M059J (cell line): ENCODE measurements at places on chromosomes 4 and X. TPM values are rescaled to one million over a fixed set of nuclear protein-coding genes. Genes with fewer than 3 reads are reported as not detected.

RENBP gene
- total RNA-seq: not detected in 2 replicates

KLB gene
- total RNA-seq: not detected in 2 replicates

GSTCD gene
- 13.7 and 15.4 TPM in 2 replicates for total RNA-seq

ZDHHC9 gene
- 44.1 and 52.3 TPM in 2 replicates for total RNA-seq

LRBA gene
- 14.0 and 28.9 TPM in 2 replicates for total RNA-seq

LUZP4 gene
- total RNA-seq: not detected in 2 replicates

SRPX gene
- total RNA-seq: 39.0 and 45.2 TPM in 2 replicates

KLHL13 gene
- 4.2 and 4.6 TPM in 2 replicates for total RNA-seq

P2RY4 gene
- total RNA-seq: 0.15 TPM in 1 of 2 replicates, not detected in the other

THOC2 gene
- total RNA-seq: 64.6 and 111 TPM in 2 replicates

HELQ gene
- total RNA-seq: 5.9 and 13.1 TPM in 2 replicates

- DNase-seq: peak; percentile 63
Observed at GRCh38 chr4:166972071-166972470, 262.2 kb downstream of the SPOCK3 start.

DNA sequence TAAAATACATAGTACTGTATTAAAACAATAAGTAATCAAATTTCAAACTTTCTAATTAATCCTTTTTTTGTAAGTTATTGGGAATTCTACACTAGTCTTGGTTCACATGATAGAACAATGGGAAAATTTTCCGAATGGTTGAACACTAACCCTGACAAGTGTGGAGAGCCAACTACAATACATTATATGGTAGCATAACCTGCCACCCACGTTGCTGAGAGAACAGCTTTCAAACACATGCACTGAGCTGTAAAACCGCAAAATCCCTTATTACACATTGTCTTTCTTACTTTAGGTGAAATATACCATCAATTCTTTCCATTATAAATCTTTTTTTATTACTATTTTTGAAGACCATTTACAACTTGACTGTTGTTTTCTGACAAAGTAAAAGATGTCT is 54.7 kb downstream of the ANAPC10 start:
- no peak for DNase-seq

- DNase-seq: no peak
Observed at GRCh38 chrX:30525732-30526131, 51.8 kb downstream of the TASL start.

DNA sequence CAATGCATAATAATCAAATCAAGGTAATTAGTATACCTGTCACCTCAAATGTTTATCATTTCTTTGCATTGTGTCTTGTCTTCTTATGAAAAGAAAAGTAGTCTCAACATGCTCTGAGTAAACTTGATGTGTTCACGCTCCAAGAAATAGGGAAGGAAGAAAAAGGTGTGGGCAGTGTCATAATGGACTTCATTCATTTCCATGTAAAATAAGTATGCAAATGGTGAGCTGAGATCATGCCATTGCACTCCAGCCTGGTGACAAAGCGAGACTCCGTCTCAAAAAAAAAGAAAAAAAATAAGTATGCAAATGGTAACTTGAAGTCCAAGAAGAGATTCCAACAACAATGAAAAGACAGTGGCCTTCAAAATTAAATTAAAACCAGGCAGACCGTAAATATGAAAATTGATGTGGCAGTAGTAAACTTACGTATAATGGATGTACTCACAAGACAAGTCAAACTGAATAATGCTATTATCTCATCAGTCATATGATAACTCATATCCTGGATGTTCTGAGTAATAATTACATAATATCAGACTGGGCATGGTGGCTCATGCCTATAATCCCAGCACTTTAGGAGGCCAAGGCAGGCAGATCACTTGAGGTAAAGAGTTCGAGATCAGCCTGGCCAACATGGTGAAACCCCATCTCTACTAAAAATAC is 6.0 kb upstream of the CWH43 start:
- no peak for DNase-seq

DNA sequence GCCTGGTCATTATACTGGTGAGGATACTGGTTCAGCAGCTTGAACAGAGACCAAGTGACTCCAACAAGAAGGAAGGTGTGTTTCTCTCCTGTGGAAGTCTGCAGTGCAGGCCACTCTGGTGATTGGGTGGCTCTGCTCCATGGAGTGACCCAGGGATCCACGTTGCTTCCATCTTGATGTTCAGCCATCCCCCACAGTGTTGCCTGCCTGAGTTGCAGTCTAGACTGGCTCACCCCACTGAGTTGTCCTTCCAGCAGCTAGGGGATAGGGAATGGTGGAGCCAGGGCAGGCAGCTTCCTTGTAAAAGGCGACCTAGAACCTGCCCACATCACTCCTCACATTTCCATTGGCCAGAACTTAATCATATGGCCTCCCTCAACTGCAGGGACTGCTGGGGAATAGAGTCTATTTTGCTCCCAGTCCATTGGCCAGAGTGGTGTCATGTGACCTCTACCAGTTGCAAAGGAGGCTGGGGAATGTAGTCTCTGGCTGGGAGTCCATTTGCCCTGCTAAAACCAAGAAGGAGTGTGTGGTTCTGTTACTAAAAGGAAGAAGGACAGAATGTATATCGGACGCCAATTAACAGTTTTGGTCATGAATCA is 8.0 kb downstream of the MAN2B2 start:
- DNase-seq: peak; percentile 41

GRCh38 chrX:39318506-39319343 is 517.5 kb downstream of the MID1IP1 start:
- no peak for DNase-seq

DNA sequence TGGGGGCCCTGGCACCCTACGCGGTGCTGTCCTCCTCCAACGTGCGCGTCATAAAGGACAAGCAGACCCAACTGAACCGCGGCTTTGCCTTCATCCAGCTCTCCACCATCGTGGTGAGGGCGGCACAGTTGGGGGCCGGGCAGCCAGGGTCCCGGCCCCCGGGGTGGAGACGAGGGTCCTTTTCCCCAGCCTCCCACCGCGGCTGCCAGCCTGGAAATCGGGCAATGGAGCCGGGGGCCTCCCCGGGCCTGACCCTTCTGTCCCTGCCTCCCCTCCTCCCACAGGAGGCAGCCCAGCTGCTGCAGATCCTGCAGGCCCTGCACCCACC is 13.7 kb upstream of the UBA1 start:
- no peak for DNase-seq

DNA sequence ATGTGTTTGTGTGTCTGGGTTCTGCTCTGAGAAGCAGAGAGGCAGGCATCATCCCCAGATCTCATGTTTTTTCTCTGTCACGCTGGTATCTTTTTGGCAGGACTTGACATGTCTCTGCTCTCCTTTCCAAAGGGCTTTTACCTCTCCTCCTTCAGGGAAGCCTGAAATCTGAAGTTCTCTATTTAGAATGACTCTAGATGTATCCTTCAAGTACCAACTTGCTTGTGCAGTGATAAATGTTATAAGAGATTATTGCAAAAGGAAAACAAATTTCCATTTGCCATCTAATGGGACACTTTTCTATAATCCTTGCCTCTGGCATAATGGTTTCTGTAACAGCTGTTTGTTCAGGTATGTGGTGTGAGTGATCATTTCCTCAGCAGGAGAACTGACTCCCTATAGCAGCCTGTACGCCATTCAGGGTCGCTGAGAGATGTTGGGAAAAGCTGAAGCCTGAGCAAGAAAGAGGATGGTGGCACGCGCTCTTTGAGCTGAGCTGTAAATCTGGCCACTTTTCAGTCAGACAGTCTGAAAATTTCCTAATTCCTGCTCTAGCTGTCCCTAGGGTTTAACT is 72.5 kb downstream of the CNGA2 start:
- no peak for DNase-seq

DNA sequence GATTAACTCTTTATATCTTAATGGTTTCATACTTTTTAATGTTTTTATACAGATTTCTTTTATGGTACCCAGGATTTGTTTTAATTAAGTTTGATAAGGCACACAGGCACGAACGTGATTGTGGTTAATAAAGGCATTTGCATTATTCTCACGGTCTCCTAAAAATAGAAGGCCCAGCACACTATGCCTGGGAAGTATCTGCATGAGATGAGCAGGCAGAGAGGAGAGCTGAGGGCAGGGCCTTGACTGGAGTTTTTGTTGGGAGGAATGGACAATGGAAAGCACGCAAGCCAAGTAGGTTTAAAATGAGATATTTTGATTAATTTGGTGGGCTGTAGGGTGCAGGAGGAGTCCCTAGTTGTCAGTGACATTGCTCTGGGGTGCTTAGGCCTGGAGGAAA is 1714.3 kb upstream of the PCDH7 start:
- DNase-seq: no peak

GRCh38 chr4:25821899-25822298 is 40.9 kb downstream of the SEL1L3 start:
- no peak for DNase-seq

GRCh38 chrX:11533199-11533651 is 132.5 kb downstream of the ARHGAP6 start:
- peak; percentile 80 for DNase-seq

- no peak for DNase-seq
Observed at GRCh38 chr4:85154591-85154990, 188.1 kb upstream of the WDFY3 start.

DNA sequence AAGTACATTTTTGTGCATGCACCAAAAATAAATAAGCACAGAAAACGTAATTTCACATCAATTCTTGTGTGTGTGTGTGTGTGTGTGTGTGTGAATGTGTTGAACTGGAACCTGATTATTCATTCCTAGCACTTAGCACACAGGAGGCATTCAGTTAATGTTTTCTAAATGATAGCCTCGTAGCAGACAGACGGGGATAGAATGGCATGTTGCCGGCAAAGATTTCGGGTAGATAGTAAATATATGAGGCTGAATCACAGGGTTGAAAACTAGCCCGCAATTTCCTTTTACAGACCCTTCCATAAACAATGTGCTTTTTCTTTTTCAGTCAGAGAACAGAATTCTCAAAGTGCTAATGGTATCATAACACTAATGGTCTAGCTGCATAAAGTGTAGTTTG is 13.5 kb downstream of the MAOB start:
- peak; percentile 68 for DNase-seq

- DNase-seq: no peak
Observed at GRCh38 chr4:17155486-17155885, 257.0 kb upstream of the LDB2 start.

GRCh38 chr4:118345813-118346212 is 7.0 kb downstream of the PRSS12 start:
- DNase-seq: no peak

DNA sequence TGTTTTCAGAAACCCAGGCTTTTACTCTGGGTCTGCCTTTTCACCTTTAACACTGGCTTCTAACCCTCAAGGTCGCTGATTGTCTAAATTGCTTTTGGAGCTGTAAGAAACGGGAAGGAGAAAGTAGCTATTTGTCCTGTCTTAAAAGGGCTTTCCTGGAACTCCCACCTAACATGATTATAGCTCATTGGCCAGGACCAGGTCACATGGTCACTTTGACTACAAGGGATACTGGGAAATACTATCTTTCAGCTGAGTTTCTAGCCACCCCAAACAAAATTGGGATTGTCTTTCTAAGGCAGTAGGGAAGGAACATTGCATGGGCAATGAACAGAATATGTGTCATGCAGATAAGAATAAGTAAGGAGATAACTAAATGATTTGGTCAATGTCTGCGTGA is 106.7 kb upstream of the ARHGAP24 start:
- no peak for DNase-seq

- DNase-seq: no peak
Observed at GRCh38 chr4:2396781-2397368, 21.6 kb downstream of the ZFYVE28 start.

GRCh38 chr4:73221734-73222133 is 36.9 kb downstream of the ANKRD17 start:
- no peak for DNase-seq

DNA sequence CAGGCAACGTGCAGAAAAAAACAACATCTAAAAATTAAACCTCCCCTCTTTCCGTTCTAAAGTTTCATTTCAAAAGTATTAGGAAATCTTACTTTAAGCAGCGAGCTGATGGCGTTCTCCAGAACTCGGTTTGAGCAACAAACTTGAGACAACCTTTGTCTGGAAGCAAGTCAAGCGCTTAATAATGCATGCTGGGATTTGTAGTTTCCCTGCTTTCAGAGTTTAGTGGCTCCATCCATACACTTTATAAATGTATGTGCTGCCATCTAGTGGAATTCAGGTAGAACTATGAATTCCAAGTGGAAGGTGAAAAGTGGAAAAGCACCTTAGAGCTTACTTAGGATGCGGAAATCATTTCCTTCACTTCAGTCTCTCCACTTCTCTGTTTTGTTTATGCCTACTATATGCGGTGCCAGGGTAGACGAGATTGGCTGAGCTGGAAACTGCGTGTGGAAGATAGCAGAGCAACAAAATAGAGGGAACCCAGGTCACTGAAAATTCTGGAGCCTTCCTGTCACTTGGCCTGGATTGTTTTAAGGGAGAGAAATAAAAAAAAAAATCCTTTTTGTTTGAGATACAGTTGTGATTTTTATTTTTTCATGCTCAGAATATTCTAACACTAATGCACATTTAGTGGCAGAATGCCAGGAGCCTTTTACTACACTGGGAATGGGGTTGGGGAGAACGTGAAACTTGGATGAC is at the start of gene BDH2:
Gene BDH2, minus strand, starts transcription at position 144 of the 702 bp plus-strand sequence. CDS start 3,580 bp downstream, outside the sequence.
- peak; percentile 89 for DNase-seq

DNA sequence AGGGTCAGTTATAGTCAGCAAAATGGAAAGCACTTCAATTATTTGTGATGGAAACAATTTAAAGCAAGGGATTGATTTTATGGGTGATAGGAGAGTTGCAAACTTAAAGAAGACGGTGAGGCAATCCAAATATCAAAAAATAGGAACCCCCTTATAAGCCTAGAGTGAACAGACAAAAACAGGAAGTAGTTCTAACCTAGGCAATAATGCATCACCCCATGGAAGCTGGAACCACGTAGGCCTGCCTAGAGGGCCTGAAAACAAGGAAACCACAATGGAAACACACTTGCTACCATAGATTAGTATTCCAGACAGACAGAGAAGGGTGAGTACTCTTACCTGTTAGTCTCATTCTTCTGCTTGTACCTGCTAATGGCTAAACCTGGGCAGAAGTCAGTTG is 13.5 kb upstream of the GK2 start:
- DNase-seq: no peak

GRCh38 chr4:6576932-6577331 is 1.9 kb downstream of the MAN2B2 start:
- no peak for DNase-seq

DNA sequence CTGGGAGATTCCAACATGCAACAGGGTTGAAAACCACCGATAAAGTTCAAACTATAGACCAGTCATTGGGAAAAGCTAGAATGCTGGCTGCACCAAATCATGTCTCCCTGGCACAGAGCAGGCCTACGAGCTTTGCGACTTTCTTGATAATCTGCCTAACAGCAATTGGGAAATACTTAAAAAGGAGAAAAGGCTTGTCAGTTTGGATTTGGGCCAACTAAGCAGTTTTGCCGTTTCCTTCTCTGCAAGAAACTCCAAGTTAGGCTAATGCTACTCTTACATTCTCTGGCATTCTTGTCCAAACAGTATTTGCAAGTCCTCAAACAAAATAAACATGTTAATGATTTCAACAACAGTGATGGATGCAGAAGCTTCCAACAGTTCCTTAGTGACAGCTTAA is 87.9 kb downstream of the PDK3 start:
- DNase-seq: no peak
